NCI-H187 (cell line): ENCODE measurements at places on chromosomes 3 and 15.

DNA sequence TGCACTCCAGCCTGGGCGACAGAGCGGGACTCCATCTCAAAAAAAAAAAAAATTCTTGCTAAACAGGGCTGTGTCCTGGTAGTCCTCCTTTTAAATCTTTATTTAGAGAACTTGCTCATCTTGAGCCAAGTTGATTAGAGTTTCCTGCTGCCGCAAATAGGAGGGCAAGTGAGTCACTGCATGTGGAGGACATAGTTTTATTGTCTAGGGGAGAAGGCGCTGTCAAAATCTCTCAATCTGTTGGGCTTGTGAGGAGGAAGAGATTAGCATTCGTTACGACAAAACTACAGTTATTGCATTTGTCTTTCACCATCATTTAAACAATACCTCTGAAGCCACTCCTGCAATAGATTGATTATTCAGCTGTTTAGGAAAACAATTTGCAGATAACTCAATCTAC is 11.5 kb downstream of the MUC4 start:
- no peak for DNase-seq

GRCh38 chr15:98612490-98613110 is 35.7 kb upstream of the IGF1R start:
- no peak for DNase-seq

- no peak for DNase-seq
These were observed 160.1 kb upstream of the TMC3 start for GRCh38 chr15:81534124-81534523.

- no peak for DNase-seq
These were observed 71.4 kb upstream of the WDR72 start for GRCh38 chr15:53830707-53831386.

GRCh38 chr3:115784739-115785536 is 161.6 kb downstream of the GAP43 start:
- no peak for DNase-seq

GRCh38 chr3:47525617-47526016 is 12.1 kb upstream of the ELP6 start:
- DNase-seq, result no peak

DNA sequence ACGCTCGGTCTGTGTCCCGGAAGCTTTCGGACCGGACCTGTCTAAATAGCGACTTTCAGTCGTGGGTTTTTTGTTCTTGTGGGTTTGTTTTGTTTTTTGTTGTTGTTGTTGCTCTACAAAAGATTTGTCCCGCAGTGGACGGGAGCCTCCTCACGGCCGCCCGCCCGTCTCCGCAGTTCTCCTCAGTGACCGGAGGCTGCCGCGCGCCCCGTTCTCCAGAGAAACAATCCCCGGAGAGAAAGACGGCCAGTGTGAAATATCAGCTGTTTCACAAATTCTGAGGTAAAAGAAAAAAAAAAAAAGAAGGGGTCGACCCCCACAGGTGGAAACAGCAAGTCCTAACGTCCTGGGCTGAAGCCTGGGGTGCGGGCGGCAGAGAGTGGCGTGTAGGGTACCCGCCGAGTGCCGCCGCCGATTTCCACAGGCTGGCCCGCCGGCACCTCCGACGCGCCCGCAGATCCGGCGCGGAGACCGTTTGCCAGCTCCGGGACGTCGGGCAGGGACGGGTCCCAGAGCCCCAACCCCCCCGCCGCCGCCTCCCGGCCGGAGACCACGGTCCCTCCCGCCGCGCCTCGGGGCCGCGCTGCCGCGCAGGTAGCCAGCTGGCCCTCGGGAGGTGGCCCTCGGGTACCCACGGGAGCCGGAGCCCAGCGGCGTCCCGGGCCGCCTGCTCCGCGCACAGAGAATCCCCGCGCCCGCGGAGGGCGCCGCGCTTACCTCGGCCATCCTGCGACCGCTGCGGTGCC is 478 bp downstream of the BNC1 start:
- DNase-seq, result no peak

DNA sequence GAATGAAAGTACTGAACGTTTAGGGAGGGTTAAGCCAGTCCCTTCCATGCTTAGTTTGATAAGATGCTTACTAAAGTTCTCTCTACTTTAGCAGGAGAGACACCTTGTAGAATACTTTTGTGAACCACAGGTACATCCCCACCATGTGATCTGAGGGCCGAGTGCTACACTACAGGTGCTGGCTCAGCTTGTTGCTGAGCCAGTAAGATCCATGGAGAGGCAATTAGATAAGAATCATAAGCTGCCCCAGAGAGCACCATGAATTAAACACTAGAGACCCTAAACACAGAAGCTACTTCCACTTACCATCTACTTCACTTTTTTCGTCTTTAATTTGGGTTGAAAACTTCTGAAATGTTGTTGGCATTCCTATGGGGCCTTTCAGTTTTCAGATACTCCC is 70.5 kb upstream of the GOLGA8B start:
- DNase-seq, result no peak

DNA sequence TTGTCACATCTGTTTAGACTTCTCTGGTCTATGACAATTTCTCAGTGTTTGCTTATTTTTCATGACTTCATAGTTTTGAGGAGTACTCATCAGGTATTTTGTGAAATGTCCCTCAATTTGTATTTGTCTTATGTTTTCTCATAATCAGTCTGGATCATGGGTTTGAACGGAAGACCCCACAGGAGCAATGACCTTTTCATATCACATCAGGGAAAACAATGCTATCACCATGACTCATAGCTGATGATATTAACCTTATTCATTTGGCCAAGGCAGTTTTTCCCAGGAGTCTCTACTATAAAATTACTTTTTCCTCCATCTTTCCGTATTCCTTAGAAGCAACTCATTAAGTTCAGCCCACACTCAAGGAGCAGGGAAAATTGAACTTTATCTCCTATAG is 32.7 kb downstream of the AADACL2 start:
- DNase-seq, result no peak

DNA sequence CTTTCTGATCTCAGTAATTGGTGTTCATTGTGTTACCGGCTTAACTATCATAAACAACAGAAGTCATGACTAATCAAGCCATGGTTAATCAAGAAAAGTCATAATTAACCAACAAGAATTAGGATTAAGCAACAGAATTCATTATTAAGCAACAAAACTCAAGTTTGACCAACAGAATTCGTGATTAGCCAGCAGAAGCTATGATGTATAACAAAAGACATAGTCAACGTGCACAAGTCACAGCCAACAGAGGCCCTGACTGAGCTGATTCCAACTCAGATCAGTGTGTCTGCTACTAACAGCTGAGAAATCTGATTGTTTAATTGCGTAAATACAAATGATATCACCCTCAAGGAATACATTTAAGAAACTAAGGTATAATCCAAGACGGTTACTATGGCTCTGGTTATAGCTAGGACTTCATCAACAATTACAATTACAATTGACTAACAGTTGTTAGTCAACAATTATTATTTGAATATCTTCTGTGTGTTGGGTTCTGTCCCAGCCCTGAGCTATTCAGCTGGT is 67.7 kb downstream of the RARB start:
- no peak for DNase-seq

DNA sequence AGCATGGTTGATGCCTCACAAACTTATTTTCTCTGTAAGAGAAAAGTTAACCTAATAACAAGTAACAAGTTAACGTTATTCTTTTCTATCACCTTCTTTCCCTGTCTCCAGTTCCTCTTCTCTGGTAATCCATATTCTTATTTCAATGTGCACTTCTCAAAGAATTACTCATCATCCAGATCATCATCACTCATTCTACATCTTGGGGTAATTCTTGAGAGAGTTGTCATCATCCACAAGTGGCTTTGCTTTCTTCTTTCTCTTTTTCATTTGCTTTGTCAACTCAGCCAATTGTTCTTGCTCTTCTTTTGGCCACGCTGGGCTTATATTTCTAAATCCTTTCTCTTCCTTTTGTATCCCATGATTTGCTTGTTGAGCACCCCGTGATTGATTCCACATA is 20.8 kb upstream of the RNF111 start:
- no peak for DNase-seq

DNA sequence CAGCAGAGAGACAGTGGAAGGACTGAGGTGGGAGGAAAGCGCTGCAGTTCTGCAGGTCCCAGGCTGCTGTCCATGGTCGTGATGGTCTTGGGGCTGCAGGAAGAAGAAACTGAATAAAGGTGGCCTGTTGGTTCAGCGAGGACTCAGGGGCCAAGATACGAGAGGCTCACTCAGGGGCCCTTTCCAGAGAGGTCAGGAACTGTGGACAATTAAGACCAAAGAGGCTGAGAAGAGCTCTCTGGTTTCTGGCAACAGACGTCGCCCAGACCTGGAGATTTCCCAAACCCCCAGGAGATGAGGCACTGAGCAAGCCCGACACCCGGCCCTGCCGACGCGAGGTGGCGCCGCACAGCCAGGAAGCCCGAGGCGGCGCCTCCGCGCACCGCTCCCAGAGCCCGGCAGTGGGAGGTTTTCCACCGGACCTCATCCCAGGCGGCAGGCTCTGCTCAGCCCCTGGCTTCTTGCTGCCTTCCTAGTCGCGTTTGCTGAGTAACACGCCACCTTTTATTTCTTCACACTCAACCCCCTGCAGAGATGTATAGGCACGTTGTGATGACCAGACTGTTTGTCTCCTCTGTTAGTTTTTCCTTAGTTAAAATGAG is 56.4 kb upstream of the ARRDC4 start:
- peak; percentile 12 for DNase-seq

DNA sequence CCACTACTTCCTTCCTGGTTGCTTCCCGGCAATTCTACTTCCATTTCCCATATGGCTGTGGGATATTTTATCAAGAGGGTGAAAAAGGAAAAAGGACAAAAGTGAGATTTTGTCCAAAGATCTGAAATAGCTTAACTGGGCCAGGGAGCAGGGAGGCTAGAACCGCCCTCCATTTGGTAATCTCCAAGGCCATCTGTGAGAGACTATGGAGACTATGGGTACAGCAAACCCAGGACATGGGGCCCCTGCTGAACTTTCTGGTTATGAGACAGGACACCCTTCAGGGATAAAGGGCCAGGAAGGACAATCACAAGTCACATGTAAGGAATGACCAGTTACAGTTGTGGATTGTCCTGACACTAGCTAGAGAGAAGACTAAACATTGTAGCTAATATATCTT is 24.3 kb downstream of the ZSCAN2 start:
- no peak for DNase-seq

DNA sequence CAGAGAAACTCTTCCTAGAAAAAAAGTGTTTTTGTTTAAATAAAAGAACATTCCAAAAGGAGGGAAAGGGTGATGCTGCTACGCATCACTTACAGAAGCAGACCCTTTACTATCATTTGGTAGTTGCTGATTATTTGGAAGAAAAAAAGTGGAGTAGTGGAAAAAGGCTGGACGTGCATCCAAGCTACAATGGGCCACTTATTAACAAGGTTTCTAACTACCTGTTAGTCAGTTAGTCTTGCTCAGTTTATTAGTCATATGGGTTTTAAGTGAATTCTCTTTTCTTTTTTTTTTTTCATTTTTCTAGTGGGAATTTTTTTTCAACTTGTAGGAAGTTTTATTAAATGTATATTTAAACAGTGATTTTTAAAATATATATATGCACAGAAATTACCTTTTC is 866.0 kb downstream of the MCTP2 start:
- no peak for DNase-seq

- DNase-seq, result no peak
These were observed 25.4 kb downstream of the AADAC start for GRCh38 chr3:151839313-151839631.

GRCh38 chr3:57841818-57842217 is 85.7 kb downstream of the SLMAP start:
- DNase-seq, result no peak

- no peak for DNase-seq
These were observed 13.3 kb upstream of the TMF1 start for GRCh38 chr3:69065318-69065964.

- no peak for DNase-seq
These were observed 64.1 kb downstream of the CDIN1 start for GRCh38 chr15:36643551-36643950.

DNA sequence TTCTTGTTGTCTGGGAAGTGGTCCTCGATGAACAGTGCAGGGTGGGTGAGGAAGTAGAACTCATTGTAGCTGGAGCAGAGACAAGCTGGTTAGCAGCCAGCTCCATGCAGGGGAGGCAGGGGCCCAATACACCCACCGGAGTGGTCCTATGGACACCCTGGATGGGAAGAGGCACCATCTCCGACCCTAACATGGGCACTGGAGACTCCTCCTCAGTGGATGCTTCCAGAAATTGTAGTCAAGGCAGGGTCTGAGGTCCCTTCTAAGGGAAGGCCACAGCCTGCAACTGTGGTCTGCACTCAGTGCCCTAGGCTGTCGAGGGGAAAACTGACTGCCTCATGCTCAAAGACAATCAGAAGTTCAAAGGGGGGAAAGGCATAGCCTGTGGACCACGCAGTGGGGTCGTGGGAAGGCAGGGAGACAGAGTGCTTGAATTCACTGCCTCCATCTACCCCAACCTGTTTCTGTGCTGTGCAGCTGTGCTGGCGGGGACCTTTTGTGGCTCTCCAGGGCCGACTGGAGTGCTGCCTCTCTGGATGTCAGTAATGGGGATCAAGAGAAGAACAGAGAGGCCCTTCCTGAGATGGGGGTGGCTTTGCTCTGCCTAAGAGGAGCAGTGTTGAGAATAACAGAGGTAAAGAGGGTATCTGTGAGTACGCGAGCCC is 41.9 kb downstream of the KY start:
- no peak for DNase-seq

- no peak for DNase-seq
These were observed 532.4 kb upstream of the GBE1 start for GRCh38 chr3:82293867-82294266.

- peak; percentile 1 for DNase-seq
These were observed 234.9 kb downstream of the NEK10 start for GRCh38 chr3:27134171-27134796.

DNA sequence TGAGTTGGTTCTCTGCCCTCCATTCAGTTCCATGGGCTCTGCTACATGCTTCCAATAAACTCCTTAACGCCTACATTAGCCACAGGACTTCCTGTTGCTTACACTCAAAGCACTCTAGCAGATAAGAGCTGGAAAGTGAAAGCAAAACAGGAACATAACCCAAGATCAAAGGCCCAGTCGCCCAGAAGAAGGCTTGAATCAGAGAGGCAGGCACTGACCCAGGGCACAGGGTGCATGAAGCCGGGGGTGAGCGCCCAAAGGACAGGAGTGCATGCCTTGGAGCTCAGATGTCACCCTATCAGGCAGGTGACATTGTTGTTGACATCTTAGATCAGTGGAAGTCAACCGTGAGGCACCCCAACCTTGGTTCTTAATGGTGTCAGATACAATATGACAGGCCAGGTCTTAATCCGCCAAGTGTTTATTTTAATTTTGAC is 235.1 kb downstream of the UACA start:
- DNase-seq, result no peak

- no peak for DNase-seq
These were observed 14.5 kb downstream of the NUP210 start for GRCh38 chr3:13405614-13406013.

- DNase-seq, result no peak
These were observed 36.9 kb downstream of the LRRFIP2 start for GRCh38 chr3:37137516-37137915.

- DNase-seq, result no peak
These were observed 65.5 kb downstream of the MEF2A start for GRCh38 chr15:99631255-99631654.

DNA sequence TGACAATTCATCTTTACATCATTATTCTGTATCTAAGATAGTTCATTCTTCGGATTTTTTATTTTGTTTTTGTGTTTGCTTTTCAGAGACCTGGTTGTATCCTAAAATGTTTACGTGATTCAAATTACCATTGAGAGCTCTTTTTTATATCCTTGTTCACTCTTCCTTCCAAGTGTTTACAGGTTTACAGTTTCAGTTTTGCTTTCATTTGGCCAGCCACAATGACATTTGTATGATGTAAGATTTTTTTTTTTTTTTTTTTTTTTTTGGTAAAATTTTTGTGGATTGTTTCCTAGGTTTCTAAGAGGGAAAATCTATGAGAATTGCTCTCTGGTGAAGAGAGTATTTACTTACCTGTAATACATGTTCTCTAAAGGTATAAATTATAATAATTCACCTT is 55.0 kb downstream of the SETD5 start:
- no peak for DNase-seq
